ENCODE measurements at places on chromosomes 7 and 10.

DNA sequence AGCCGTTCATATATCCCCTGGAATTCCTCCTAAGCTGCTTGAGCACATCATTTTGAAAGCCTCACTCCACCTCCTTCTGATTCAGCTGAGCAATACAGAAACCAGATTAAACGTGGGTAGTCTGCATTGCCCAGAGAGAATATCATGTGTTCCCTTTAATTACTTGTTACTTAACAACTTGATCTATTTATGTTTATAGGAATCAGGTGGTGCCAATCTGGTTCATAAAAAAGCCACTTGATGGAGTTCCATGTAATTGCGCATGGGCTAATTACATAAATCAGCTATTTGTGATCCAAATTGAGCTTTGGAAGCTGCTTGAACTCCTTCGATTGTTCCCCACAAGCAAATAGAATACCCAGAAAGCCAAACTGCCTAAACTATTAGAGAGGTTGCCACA lies 114.7 kb upstream of the ADCY1 start:
- no peak overlapping the region for H3K27ac ChIP-seq
- H3K4me3 ChIP-seq = no peak overlapping the region
- H3K27me3 ChIP-seq = peaks cover 7% of the 10 kb centered on the region
- no peak for DNase-seq
- H3K4me1 ChIP-seq = no peaks in the 10 kb centered on the region
- no peaks in the 10 kb centered on the region for H3K36me3 ChIP-seq

- no peak for DNase-seq
- H3K36me3 ChIP-seq = no peaks in the 10 kb centered on the region
- H3K4me1 ChIP-seq = no peaks in the 10 kb centered on the region
Measured at GRCh38 chr10:118635674-118636402, 40.4 kb upstream of the PRLHR start.

- H3K4me3 ChIP-seq = no peak overlapping the region
- no peaks in the 10 kb centered on the region for H3K36me3 ChIP-seq
- H3K4me1 ChIP-seq = peaks cover 2% of the 10 kb centered on the region
- no peak overlapping the region for H3K27ac ChIP-seq
- no peak for DNase-seq
Measured at GRCh38 chr10:79171504-79171903, 102.7 kb downstream of the ZMIZ1 start.

GRCh38 chr7:80642871-80643270 lies 4.4 kb downstream of the CD36 start:
- H3K4me1 ChIP-seq = no peaks in the 10 kb centered on the region
- H3K4me3 ChIP-seq = no peak overlapping the region
- no peak overlapping the region for H3K27ac ChIP-seq
- DNase-seq = no peak
- H3K27me3 ChIP-seq = no peaks in the 10 kb centered on the region

- no peaks in the 10 kb centered on the region for H3K4me1 ChIP-seq
- no peak overlapping the region for H3K4me3 ChIP-seq
- no peak for DNase-seq
- no peak overlapping the region for H3K27ac ChIP-seq
- H3K27me3 ChIP-seq = no peaks in the 10 kb centered on the region
Measured at GRCh38 chr10:115167751-115168150, 74.6 kb downstream of the ATRNL1 start.

GRCh38 chr7:1666823-1667565 lies 3.1 kb upstream of the ELFN1 start:
- DNase-seq = peak; percentile 46
- H3K27ac ChIP-seq = peak overlapping the region; percentile 42
- H3K27me3 ChIP-seq = peaks cover 43% of the 10 kb centered on the region
- H3K4me1 ChIP-seq = peaks cover 3% of the 10 kb centered on the region
- H3K4me3 ChIP-seq = peak overlapping the region; percentile 13

DNA sequence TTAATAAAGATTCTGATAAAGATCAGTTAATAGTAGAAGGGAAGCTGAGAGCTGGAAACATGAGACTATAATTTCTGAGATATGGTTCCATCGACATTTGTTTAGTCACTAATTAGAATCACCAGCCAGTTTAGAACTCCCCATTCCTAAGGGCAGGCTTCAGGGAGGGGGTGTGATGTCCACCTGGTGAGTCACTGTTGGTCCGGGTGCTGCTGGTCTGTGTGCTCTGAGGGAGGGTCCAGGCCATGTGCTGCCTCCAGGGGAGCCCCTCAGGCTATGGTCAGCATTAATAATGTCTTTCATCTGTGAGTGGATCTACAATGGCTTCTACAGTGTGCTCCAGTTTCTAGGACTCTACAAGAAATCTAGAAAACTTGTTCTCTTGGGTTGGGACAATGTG lies 115.8 kb downstream of the ADAM12 start:
- DNase-seq = no peak
- no peak overlapping the region for H3K27ac ChIP-seq
- H3K4me1 ChIP-seq = no peaks in the 10 kb centered on the region
- H3K27me3 ChIP-seq = no peaks in the 10 kb centered on the region
- no peak overlapping the region for H3K4me3 ChIP-seq
- H3K36me3 ChIP-seq = no peaks in the 10 kb centered on the region

DNA sequence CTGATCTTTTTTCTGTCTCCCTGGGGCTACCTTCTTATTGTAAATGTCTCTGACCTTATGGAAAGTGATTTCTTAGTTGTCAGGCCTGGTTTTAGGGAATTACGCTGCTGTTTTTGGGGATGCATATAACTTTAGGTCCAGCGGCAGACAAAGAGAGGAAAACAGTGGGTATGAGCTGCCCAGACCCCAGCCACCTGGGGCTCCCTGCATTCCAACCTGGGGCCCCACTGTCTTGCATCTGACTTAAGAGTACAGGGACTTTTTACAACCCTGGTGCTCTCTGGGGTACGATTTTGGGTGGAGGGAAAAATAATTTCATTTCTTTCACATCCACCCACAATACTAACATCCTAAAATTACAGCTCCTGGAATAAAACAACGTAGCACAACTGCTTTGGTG lies 119.4 kb downstream of the PRPF18 start:
- no peak overlapping the region for H3K27ac ChIP-seq
- H3K4me3 ChIP-seq = no peak overlapping the region
- H3K27me3 ChIP-seq = peaks cover 31% of the 10 kb centered on the region
- no peaks in the 10 kb centered on the region for H3K36me3 ChIP-seq
- peaks cover 18% of the 10 kb centered on the region for H3K4me1 ChIP-seq
- DNase-seq = no peak

GRCh38 chr7:151429560-151430331 lies 10.2 kb downstream of the CRYGN start:
- H3K27me3 ChIP-seq = peaks cover 5% of the 10 kb centered on the region
- H3K4me1 ChIP-seq = peaks cover 39% of the 10 kb centered on the region
- DNase-seq = peak; percentile 65
- peak overlapping the region; percentile 60 for H3K4me3 ChIP-seq
- H3K27ac ChIP-seq = peak overlapping the region; percentile 83

GRCh38 chr10:121981346-121981745 lies 6.3 kb upstream of the NSMCE4A start:
- no peaks in the 10 kb centered on the region for H3K4me1 ChIP-seq
- H3K27ac ChIP-seq = no peak overlapping the region
- DNase-seq = no peak

- no peaks in the 10 kb centered on the region for H3K27me3 ChIP-seq
- no peak for DNase-seq
- no peak overlapping the region for H3K27ac ChIP-seq
- H3K4me3 ChIP-seq = no peak overlapping the region
Measured at GRCh38 chr7:113768387-113768786, 150.4 kb downstream of the PPP1R3A start.

GRCh38 chr7:137633133-137633532 lies 213.6 kb downstream of the DGKI start:
- H3K4me1 ChIP-seq = no peaks in the 10 kb centered on the region
- no peaks in the 10 kb centered on the region for H3K36me3 ChIP-seq
- H3K27me3 ChIP-seq = no peaks in the 10 kb centered on the region

DNA sequence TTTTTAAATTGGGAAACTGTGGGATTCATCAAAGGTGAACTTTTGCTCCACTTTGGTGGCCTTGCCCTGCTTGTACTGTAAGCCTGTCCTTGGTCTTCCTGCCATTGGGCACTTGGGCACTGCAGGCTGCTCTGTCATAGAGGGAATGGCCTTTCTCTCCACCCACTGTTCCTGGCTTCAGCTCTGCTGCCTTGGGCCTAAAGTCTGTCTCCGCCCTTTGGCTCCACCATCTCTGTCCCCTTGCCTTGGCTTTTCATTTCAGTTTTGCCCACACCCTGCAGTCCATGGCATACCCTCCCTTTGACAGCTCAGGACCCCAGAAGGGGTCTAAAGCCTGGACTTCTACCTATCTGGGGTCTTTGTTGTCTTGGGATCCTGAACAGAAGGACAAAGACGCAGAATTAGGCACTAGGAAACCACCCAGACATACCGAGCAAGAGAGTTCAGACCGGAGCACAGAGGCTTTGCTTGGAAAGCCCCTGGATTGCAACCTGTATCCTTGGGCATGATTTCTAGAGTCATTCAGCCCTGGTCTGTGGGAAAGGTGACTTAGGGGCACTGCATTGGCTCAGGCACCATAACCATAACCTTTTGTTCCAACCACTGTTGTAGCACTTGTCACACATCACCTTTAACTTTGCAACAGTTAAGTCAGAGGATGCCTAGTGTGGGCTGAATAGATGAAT lies 5.2 kb upstream of the ARHGAP22 start:
- peaks cover 26% of the 10 kb centered on the region for H3K27me3 ChIP-seq
- no peak overlapping the region for H3K27ac ChIP-seq
- no peak for DNase-seq
- peaks cover 3% of the 10 kb centered on the region for H3K4me1 ChIP-seq

GRCh38 chr10:132466520-132467463 lies 69.8 kb downstream of the PWWP2B start:
- H3K4me1 ChIP-seq = peaks cover 4% of the 10 kb centered on the region
- H3K36me3 ChIP-seq = no peaks in the 10 kb centered on the region
- peak; percentile 18 for DNase-seq
- no peak overlapping the region for H3K4me3 ChIP-seq
- H3K27ac ChIP-seq = no peak overlapping the region
- H3K27me3 ChIP-seq = peaks cover 8% of the 10 kb centered on the region

- H3K36me3 ChIP-seq = no peaks in the 10 kb centered on the region
- H3K4me3 ChIP-seq = no peak overlapping the region
- no peak for DNase-seq
Measured at GRCh38 chr7:34211018-34211417, 305.7 kb downstream of the BMPER start.

DNA sequence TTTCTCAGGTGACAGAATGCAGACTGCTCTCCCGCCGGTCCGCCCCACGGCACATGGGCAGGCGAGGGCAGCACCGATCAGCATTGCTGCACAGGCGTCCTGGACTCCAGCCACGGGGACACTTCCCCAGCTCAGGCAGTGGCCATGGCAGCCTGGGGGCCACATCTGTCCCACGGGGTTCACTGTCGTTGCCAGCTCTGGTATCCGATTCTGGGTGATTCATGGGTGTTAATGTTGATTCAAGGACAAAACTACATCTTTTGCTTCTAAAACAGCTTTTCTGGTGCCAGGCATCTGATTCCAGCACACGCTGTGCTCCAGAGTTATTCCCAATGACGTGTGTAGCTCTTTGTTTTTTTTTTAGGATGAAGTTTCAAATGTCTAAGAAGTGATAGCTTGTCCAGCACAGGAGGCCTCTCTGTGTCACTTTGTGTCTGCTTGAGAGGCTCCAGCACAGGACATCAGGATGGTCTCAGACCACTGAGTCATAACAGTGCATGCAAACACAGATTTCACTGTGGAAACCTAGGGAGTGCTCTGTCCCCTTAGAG lies 218.0 kb downstream of the WDR37 start:
- no peak for DNase-seq
- no peak overlapping the region for H3K4me3 ChIP-seq
- H3K36me3 ChIP-seq = no peaks in the 10 kb centered on the region
- H3K27me3 ChIP-seq = peaks cover 17% of the 10 kb centered on the region
- H3K4me1 ChIP-seq = no peaks in the 10 kb centered on the region

GRCh38 chr10:13629116-13629515 lies 42.4 kb downstream of the PRPF18 start:
- no peak overlapping the region for H3K4me3 ChIP-seq
- peaks cover 16% of the 10 kb centered on the region for H3K36me3 ChIP-seq
- DNase-seq = no peak
- no peaks in the 10 kb centered on the region for H3K4me1 ChIP-seq

- H3K27me3 ChIP-seq = no peaks in the 10 kb centered on the region
- H3K36me3 ChIP-seq = peaks cover 40% of the 10 kb centered on the region
- H3K27ac ChIP-seq = no peak overlapping the region
- no peaks in the 10 kb centered on the region for H3K4me1 ChIP-seq
- H3K4me3 ChIP-seq = no peak overlapping the region
Measured at GRCh38 chr7:44665531-44666213, 59.2 kb downstream of the OGDH start.

DNA sequence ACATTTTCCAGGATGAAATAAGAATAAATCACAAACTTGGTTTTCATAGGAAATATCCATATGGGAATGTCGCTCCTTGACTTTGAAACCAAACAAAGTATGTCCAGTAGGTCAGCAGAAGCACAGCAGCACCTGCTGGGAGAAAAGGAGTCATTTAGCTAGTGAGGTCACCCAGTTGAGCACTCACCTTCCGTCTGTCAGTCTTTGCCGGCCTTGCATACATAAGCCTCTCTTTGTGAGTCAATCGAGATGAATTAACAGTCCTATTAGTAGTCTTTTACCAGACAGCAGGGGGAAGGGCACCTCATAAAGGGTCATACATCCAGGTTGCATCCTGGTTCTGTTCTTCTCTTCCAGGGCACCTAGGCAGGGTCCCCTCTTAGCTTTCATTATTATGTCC lies 232.5 kb upstream of the FZD1 start:
- H3K36me3 ChIP-seq = no peaks in the 10 kb centered on the region
- no peak overlapping the region for H3K4me3 ChIP-seq
- H3K27me3 ChIP-seq = peaks cover 2% of the 10 kb centered on the region

GRCh38 chr7:91045606-91046005 lies 218.6 kb upstream of the FZD1 start:
- no peak for DNase-seq
- peaks cover 1% of the 10 kb centered on the region for H3K4me1 ChIP-seq
- peaks cover 8% of the 10 kb centered on the region for H3K27me3 ChIP-seq

- H3K4me1 ChIP-seq = no peaks in the 10 kb centered on the region
- no peaks in the 10 kb centered on the region for H3K36me3 ChIP-seq
- no peaks in the 10 kb centered on the region for H3K27me3 ChIP-seq
- H3K27ac ChIP-seq = no peak overlapping the region
Measured at GRCh38 chr10:36789974-36790373, 335.4 kb upstream of the ANKRD30A start.

- H3K4me1 ChIP-seq = peaks cover 2% of the 10 kb centered on the region
- no peak overlapping the region for H3K27ac ChIP-seq
- H3K27me3 ChIP-seq = peaks cover 21% of the 10 kb centered on the region
- H3K4me3 ChIP-seq = no peak overlapping the region
Measured at GRCh38 chr10:7102084-7102483, 308.8 kb downstream of the SFMBT2 start.

- H3K4me3 ChIP-seq = no peak overlapping the region
- no peaks in the 10 kb centered on the region for H3K36me3 ChIP-seq
- H3K27me3 ChIP-seq = no peaks in the 10 kb centered on the region
- no peak overlapping the region for H3K27ac ChIP-seq
- DNase-seq = no peak
Measured at GRCh38 chr10:126770809-126771208, 100.3 kb upstream of the C10orf90 start.

GRCh38 chr7:107614425-107614824 lies 34.4 kb downstream of the BCAP29 start:
- H3K27me3 ChIP-seq = no peaks in the 10 kb centered on the region
- H3K4me3 ChIP-seq = no peak overlapping the region
- DNase-seq = no peak
- H3K27ac ChIP-seq = no peak overlapping the region
- H3K36me3 ChIP-seq = peaks cover 30% of the 10 kb centered on the region
